ENCODE measurements at places on chromosomes 5 and 9.

- no peak for DNase-seq
These were observed 35.7 kb upstream of the TRIM14 start for GRCh38 chr9:98154678-98155077.

GRCh38 chr5:174606646-174607045 is 117.7 kb upstream of the MSX2 start:
- DNase-seq = no peak

DNA sequence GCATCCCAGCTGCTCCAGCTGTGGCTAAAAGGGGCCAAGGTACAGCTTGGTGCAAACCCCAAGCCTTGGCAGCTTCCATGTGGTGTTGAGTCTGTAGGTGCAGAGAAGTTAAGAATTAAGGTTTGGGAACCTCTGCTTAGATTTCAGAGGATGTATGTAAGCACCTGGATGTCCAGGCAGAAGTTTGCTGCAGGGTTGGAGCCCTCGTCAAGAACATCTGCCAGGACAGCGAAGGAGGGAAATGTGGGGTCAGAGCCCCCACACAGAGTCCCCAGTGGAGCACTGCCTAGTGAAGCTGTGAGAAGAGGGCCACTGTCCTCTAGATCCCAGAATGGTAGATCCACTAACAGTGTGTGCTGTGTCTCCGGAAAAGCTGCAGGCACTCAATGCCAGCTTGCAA is 236.2 kb upstream of the ADRA1B start:
- DNase-seq = no peak

- no peak for DNase-seq
These were observed 63.2 kb downstream of the SNX24 start for GRCh38 chr5:122908662-122909061.

GRCh38 chr5:165996201-165996875 is 2295.1 kb upstream of the WWC1 start:
- DNase-seq = no peak

Data from smooth muscle cell of the brain vasculature (primary cell).